CD4-positive, alpha-beta T cell treated with Interleukin-17A for 4 hours (primary cell): ENCODE measurements at places on chromosomes 11 and 22.

DNA sequence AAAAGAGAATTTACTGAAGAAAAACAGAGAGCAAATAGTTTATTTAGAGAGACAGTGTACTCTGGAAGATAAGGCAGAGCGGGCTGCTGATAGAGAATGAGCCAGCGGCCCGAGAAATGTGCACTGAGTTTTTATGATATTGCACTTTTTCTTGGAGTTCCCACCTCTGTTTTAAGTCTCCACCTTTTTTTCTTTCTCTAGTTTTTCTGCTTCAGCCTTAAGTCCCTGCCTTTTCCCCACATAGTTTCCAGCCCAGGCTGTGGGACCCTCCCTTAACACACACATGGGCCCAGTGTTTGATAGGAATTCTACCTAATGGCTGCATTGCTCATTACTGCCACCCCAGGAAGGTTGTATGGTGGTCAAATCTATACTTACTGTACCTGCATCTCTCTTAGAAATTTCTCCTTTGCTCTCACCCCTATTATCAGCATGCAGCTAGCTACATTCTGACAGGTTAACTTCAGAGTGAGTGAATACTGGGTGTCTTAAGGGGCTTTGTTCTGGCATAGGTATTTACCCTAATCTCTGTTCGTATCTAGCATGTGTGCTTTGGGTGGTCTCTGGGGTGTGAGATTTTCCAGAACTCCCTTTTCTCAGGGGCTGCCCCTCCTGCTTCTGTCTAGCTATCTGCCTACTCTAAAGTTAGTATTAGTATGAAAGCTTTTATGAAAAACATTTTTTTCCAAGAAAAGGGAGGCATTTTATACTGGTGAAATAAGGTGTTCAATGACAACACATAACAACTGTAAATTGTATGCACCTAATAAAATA is 127.3 kb upstream of the TOP3B start:
- DNase-seq = no peak

DNA sequence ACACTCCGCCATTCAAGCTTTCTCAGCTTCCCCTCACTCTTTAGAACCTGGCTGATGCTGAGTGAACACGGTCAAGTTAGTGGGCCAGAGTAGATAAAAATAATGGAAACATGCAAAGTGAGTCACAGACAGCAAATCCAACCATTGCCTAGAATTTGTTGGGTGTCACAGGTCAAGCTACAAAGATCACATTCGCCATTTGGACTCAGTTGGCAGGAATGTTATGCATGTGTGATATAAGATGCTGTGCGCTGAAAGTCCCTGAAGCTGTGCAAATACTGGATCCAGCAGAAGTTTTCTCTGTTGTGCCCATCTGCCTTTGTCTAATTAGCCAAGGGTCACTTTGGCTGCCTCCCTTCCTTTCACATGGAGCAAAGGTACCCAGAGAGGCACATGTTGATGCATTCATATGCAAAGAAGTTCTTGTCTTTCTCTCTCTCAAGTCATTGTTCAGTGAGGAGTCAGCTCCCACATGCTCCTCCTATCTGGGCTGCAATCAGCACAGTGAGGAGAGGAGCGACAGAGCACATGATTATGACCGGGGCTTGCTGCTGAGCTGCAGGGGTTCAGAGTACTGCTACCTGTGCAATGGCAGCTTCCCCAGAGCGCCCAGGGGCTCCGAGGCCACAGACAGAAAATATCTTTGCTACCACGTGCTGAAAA is 39.7 kb downstream of the FLI1 start:
- DNase-seq = peak; percentile 65

GRCh38 chr11:103295704-103296103 is 186.5 kb downstream of the DYNC2H1 start:
- DNase-seq = no peak

GRCh38 chr11:33463059-33463458 is 205.9 kb downstream of the HIPK3 start:
- DNase-seq = no peak

GRCh38 chr11:132452616-132453015 is 1079.7 kb downstream of the OPCML start:
- no peak for DNase-seq

- DNase-seq = no peak
These were observed 2118.0 kb downstream of the LRRC4C start for GRCh38 chr11:39341461-39341860.

GRCh38 chr11:2488004-2488403 is 43.2 kb downstream of the KCNQ1 start:
- no peak for DNase-seq

DNA sequence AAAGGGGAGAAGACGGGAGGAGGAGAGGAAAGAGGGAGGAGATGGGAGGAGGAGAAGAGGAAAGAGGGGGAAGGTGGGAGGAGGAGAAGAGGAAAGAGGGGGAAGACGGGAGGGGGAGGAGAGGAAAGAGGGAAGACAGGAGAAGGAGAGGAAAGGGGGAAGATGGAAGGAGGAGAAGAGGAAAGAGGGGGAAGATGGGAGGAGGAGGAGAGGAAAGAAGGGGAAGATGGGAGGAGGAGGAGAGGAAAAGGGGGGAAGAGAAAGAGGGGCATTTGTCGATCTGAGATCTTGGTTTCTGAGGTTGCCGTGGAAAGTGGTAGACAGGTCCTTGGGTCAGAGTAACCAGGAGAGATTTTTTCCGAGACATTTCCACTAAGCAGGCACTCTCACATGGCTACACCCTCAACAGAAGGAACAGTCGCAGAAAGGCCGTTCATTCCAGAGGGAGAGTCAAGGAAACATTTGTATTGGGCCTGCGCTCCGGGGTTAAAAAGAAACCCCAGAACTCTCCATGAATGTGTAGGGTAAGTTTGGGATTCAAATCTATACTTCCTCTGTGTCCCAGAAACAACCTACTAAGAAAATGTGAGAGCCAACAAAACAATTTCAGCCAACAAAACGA is 39.8 kb upstream of the CARS1 start:
- no peak for DNase-seq

- no peak for DNase-seq
These were observed 12.3 kb upstream of the WNT11 start for GRCh38 chr11:76218449-76219178.

DNA sequence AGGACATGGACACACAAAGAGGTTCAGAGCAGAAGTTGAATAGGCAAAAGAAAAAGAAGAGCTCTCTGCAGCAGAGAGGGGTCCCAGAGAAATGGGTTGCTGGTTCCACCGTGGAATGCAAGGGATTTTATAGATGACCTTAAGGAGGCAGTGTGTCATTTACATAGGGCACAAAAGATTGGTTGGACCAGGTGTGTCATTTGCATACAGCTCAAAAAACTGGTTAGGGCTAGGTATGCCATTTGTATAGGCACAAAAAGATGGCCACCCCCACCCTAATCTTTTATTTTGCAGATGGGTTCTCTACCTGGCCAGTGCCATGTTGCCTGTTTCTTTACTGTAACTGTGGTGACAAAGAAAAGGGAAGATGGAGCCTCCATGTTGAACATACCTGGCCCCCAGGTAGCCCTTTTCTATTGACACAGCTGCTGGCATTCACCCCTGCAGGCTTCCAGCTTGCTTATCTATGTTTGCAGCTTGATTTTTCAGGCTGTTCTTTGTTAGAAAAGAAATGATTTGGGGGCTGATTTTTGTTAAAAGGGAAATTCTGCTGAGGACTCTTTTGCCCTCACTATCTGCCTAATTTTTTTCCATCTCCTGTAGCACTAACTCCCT is 3.1 kb upstream of the CAVIN3 start:
- no peak for DNase-seq
